ENCODE measurements at places on chromosomes 1 and 21. TPM values are rescaled to one million over a fixed set of nuclear protein-coding genes. Genes with fewer than 3 reads are reported as not detected.

SMPDL3B gene
- total RNA-seq, result 0.22 TPM

NECTIN4 gene
- 0.34 TPM for total RNA-seq

OPRD1 gene
- total RNA-seq, result under 0.01 TPM

FOXD3 gene
- not detected for total RNA-seq

PGLYRP3 gene
- total RNA-seq, result not detected

FMO3 gene
- total RNA-seq, result 0.09 TPM

MROH7 gene
- total RNA-seq, result under 0.01 TPM

GPA33 gene
- not detected for total RNA-seq

SERPINC1 gene
- 0.22 TPM for total RNA-seq

LY9 gene
- total RNA-seq, result not detected

FCGR1A gene
- not detected for total RNA-seq

LCE6A gene
- total RNA-seq, result not detected

CTBS gene
- 5.5 TPM for total RNA-seq

RIPK4 gene
- total RNA-seq, result 0.26 TPM

MMEL1 gene
- total RNA-seq, result 2.3 TPM

LCE1C gene
- not detected for total RNA-seq

RSPO1 gene
- total RNA-seq, result not detected

AIDA gene
- total RNA-seq, result 42.9 TPM

ASCL5 gene
- total RNA-seq, result not detected

C1orf159 gene
- 6.1 TPM for total RNA-seq

FMO2 gene
- total RNA-seq, result not detected

TNFRSF9 gene
- total RNA-seq, result under 0.01 TPM

SLC16A4 gene
- 0.17 TPM for total RNA-seq

CD84 gene
- total RNA-seq, result not detected

UBE2U gene
- total RNA-seq, result not detected

LAPTM5 gene
- 34.4 TPM for total RNA-seq

KMO gene
- total RNA-seq, result not detected

TIAM1 gene
- 0.34 TPM for total RNA-seq

PPFIA4 gene
- total RNA-seq, result 0.11 TPM

BEND5 gene
- total RNA-seq, result 2.9 TPM

ALG14 gene
- total RNA-seq, result 2.3 TPM

SLAMF9 gene
- not detected for total RNA-seq

KRTAP7-1 gene
- not detected for total RNA-seq

TOR3A gene
- 28.5 TPM for total RNA-seq

HIVEP3 gene
- total RNA-seq, result 1.7 TPM

TTC22 gene
- 0.09 TPM for total RNA-seq

DPT gene
- total RNA-seq, result not detected

PRUNE1 gene
- total RNA-seq, result 5.6 TPM

CFHR5 gene
- total RNA-seq, result not detected

CD2 gene
- not detected for total RNA-seq

CLIC6 gene
- not detected for total RNA-seq

SPRR2A gene
- not detected for total RNA-seq

THEMIS2 gene
- 34.7 TPM for total RNA-seq

LPAR3 gene
- 0.11 TPM for total RNA-seq

PDZK1 gene
- under 0.01 TPM for total RNA-seq

KIF26B gene
- total RNA-seq, result 2.3 TPM

SLC44A3 gene
- total RNA-seq, result 4.1 TPM

PADI1 gene
- 0.11 TPM for total RNA-seq

NPPA gene
- total RNA-seq, result not detected

CSMD2 gene
- total RNA-seq, result under 0.01 TPM

ELF3 gene
- under 0.01 TPM for total RNA-seq

All from dermis lymphatic vessel endothelial cell (primary cell).